ENCODE measurements at places on chromosomes 5 and 9.

- DNase-seq, result peak; percentile 39
These were observed 74.4 kb upstream of the EQTN start for GRCh38 chr9:27371382-27371781.

- DNase-seq, result peak; percentile 73
These were observed 337.6 kb downstream of the BNC2 start for GRCh38 chr9:16532681-16533450.

GRCh38 chr5:159274676-159275075 is 11.6 kb downstream of the UBLCP1 start:
- DNase-seq, result no peak

DNA sequence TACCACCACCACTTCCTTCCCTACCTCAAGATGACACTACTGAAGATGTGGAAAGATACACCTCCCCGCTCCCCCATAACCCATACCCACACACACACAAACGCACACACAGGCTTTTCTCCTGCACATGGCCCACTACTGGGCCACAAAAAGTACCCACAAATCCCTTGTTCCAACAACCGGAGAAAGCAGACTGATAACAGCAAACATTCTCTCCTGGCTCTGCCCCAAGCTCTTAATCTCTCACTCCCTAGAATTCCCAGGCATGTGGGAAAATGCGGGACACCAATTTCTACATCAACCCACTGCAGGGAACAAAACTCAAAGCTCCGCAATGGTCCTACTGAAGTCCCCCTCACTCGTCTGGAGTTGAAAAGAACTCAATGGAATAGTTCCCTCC is 611.0 kb upstream of the KLF4 start:
- no peak for DNase-seq

- DNase-seq, result no peak
These were observed 19.3 kb downstream of the ARPC5L start for GRCh38 chr9:124881138-124881743.

DNA sequence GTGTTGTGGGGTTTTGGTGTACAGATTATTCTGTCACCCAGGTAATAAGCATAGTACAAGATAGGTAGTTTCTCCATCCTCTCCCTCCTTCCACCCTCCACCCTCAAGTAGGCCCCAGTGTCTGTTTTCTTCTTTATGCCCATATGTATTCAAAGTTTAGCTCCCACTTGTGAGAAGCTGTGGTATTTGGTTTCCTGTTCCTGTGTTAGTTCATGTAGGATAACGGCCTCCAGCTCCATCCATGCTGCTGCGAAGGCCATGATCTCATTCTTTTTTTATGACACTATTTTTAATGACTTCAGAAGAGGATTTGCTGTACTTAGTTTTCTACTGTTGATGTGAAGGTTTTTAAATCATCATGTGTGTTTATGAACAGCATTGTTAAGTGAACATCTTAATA is 11.9 kb downstream of the CCDC180 start:
- DNase-seq, result no peak

- no peak for DNase-seq
These were observed 9.9 kb upstream of the SLC2A6 start for GRCh38 chr9:133488686-133489252.

DNA sequence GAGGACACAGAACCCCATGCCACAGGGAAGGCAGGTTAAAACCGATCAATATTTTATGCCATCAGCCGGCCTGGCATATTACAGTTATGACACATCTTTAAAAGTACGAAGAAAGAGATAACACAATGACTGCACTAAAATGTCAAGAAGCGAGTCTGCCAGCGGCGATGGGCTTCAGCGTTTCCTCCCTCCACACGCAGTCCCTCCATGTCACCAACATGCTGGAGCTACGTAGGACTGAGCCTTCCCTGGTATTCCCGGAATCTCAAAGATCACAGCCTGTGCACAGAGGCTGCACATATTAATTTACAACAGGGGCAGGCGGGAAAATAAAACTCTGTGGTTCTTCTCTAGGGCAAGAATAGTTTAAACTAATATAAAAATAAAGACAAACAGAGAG is 257.7 kb downstream of the IRX1 start:
- DNase-seq, result no peak
